Daoy (cell line): ENCODE measurements at places on chromosomes 6 and 20. TPM values are rescaled to one million over a fixed set of nuclear protein-coding genes. Genes with fewer than 3 reads are reported as not detected.
A peak's percentile ranks its signal among the peaks of the same experiment; 100 is the strongest.

- DNase-seq = no peak
Observed at GRCh38 chr20:31849306-31849930, 4.0 kb upstream of the FOXS1 start.

DNA sequence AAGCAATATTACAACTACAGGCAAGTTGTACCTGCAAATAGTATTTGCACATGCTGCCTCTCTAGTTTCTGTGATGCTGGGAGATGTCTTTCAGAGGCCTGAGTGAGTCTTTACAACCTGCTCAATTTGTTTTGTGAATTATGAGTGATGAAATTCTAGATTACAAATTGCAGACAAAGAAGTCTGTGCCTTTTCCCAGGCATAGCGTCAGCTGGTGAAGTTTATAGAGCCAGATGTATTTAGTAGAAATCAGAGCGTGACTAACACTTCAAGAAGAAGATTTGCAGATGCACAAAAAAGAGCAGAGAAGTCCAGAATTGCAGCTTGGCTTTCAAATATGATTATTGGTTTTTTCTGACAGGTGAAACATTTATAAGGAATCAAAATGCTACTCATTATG lies 289.9 kb downstream of the PLCB1 start:
- DNase-seq = no peak

DNA sequence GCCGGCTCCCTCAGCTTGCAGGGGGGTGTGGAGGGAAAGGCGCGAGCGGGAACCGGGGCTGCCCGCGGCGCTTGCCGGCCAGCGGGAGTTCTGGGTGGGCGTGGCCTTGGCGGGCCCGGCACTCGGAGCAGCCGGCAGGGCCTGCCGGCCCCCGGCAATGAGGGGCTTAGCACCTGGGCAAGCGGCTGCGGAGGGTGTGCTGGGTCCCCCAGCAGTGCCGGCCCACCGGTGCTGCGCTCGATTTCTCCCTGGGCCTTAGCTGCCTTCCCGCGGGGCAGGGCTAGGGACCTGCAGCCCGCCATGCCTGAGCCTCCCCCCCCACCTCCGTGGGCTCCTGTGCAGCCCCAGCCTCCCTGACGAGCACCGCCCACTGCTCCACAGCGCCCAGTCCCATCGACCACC lies 514.5 kb upstream of the GJE1 start:
- peak; percentile 17 for DNase-seq

DNA sequence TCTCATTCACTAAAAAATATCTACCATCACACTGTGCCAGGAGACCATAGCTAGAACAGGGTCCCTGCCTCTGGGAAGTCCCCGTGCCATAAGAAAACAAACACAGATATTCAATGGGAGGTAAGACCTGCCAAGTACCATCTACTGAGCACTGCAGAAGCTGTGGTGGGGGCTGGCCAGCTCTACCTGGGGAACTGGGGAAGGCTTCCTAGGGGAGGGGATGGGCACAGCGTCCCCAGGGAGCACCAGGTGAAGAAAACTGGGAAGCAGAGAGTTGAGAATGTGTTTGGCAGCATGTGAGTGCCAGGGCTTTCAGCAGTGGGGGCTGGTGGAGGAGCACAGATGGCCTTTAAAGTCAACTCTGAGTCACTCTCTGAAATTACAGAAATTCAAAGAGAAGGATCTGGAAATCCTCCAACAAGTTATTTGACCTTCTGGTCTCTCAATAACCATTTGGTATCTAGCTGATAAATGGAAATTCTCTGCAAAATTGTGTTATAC lies 85.2 kb downstream of the SHLD1 start:
- DNase-seq = peak; percentile 33

DNA sequence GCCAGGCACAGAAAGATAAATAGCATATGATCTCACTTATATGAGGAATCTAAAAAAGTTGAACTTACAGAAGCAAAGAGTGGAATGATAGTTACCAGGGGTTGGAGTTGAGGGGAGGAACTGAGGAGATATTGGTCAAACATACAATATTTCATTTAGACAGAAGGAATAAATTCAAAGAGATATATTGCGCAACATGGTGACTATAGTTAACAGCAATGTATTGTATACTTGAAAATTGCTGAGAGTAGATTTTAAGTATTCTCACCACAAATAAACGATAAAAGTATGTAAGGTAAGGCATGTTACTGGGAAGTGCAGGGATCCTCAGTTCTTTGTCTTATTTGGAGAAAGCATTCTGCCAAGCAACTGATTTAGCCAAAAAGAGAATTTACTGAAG lies 171.9 kb downstream of the LMBRD1 start:
- DNase-seq = no peak

GRCh38 chr6:134870677-134871498 lies 79.0 kb downstream of the ALDH8A1 start:
- no peak for DNase-seq

- no peak for DNase-seq
Observed at GRCh38 chr6:14092838-14093789, 24.5 kb upstream of the CD83 start.

Gene PRICKLE4
- not detected in 2 replicates for total RNA-seq

Gene OTOR
- total RNA-seq = not detected in 2 replicates

Gene HLA-DQB1
- total RNA-seq = 0.23 and 0.51 TPM in 2 replicates

Gene ZBTB24
- total RNA-seq = 7.1 and 8.9 TPM in 2 replicates
